ENCODE measurements at places on chromosomes 16 and 17.
A peak's percentile ranks its signal among the peaks of the same experiment; 100 is the strongest.

DNA sequence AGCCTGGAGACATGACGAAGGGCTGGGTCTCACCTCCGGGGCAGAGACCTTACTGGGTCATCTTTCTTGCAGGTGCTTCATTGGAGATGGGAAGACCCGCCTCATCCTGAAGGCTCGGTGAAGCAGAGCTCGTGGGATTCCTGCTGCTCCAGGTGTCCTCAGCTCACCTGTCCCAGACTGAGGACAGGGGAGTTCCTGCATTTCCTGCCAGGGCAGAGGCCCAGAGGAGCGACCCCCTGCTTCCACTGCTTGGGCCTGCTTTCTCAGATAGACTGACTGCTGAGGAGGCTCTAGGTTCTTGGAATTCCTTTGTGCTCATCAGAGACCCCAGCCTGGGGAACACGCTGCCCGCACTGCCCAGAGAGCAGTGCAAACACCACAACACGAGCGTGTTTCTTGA lies 11.6 kb downstream of the AQP8 start:
- no peak for DNase-seq

- no peak for DNase-seq
Measured at GRCh38 chr17:63842173-63842539, 329 bp downstream of the SMARCD2 start.

GRCh38 chr16:89855301-89855945 lies 18.0 kb upstream of the TCF25 start:
- no peak for DNase-seq

- no peak for DNase-seq
Measured at GRCh38 chr17:13154930-13155329, 137.1 kb upstream of the ELAC2 start.

DNA sequence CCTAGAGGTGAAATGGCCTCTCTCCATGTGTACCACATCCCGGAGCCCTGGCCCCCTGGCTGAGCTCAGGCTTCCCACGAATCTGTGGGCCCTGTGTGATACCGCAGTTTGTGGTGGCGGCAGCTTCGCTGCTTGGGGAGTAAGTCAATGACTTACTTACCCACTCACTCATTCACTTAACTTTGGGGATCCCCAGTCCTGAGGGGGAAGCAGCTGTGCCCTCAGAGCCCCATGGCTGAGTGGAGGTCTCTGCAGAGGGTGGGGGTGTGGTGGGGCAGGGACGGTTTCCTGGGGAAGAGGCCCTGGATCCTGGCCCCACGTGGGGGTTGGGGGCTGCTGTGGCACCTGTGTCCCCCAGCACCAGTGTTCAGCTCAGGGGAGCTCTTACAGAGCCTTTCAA lies 13.2 kb downstream of the KCNJ12 start:
- no peak for DNase-seq

DNA sequence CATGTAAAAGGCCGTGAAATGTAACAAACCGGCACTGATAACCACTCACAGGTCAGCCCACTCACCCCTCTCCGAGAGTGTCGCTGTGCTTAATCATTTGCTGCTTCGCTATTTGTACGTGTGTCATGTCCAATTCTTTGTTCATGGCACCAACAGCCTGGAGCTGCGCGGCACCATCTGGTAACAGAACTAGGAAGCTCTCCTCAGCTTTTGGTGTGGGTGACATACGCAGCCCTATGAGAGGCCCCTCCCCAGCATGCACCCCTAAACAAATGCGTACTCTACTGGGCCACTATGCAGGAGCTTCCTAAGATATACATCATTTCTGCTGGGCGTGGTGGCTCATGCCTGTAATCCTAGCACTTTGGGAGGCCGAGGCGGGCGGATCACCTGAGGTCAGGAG lies 2.3 kb upstream of the PECAM1 start:
- DNase-seq = no peak

DNA sequence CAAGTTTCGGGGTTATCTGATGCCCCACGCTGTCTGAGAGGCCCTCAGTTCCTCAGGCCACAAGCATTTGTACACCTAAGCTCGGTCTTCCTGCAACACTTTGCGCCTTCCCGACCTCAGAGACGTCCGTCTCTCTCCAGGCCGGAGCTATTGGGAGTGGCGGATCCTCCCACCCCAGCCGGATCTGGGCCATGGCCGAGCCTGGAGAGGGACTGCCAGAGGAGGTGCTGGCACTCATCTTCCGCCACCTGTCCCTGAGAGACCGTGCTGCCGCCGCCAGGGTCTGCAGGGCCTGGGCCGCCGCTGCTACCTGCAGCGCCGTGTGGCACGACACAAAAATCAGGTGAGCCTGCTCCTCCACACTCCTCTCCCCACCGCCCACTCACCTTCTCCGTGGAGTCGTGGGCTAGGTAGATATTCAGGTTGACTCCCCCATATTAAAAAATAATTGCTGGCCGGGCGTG lies 1.9 kb downstream of the FBXL8 start:
- DNase-seq = no peak

GRCh38 chr16:88558457-88559442 lies 11.5 kb upstream of the ZC3H18 start:
- DNase-seq = no peak

GRCh38 chr16:3180445-3180878 lies 7.5 kb upstream of the OR1F1 start:
- DNase-seq = no peak

GRCh38 chr17:61614219-61614618 lies 23.2 kb upstream of the NACA2 start:
- DNase-seq = no peak

DNA sequence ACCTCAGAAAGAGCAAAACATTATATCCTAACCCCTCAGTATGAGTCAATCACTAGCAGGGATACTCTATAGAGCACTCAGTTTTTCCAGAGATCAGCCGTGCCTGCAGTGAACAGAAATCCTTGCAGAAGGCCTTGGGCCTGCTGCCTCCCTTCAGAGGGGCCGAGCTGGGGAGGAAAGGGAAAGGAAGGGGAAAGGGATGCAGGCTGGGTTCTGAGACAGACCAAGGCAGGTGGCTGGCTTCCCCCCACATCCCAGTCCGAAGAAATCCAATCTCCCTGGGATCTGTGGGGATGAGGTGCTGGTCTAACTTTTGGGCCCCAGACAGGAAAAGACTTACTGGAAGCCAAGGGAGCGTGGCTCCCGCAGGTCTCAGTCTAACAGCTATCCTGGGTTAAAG lies 25.3 kb downstream of the SRL start:
- no peak for DNase-seq

- DNase-seq = no peak
Measured at GRCh38 chr17:44466339-44466738, 36.9 kb downstream of the GPATCH8 start.

DNA sequence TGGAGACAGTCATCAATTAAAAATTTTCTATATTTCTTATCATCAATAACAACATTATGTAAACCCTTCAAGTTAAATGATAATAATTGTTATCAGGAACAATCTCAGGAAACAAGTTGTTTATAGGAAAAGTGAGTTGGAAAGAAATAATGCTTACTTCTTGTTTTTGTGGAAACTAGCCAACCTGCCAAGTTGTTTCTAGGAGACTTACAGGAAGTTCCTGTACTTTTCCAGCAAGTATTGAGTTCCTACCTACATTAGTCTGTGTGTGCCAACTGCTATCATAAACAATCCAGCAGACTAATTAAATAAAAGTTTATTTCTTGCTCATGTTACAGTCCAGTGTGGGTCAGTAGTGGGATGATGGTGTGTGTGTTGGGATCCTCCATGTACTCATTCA lies 1.6 kb upstream of the CCL14 start:
- no peak for DNase-seq

DNA sequence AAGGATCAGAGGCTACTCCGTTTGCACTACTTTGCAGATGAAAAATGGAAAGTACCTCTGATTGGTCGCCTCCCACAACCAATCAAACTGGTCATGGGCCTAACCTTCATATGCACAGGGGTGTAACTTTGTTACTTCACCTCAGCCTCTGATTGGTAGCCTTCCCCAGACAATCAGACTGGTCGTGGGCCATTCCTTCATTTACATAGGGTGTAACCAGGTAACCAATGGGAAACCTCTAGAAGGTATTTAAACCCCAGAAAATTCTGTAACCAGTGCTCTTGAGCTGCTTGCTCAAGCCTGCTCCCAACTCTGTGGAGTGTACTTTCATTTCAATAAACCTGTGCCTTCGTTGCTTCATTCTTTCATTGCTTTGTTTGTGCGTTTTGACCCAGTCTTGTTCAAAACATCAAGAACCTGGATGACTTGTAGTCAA lies 39.2 kb upstream of the USP22 start:
- DNase-seq = no peak

DNA sequence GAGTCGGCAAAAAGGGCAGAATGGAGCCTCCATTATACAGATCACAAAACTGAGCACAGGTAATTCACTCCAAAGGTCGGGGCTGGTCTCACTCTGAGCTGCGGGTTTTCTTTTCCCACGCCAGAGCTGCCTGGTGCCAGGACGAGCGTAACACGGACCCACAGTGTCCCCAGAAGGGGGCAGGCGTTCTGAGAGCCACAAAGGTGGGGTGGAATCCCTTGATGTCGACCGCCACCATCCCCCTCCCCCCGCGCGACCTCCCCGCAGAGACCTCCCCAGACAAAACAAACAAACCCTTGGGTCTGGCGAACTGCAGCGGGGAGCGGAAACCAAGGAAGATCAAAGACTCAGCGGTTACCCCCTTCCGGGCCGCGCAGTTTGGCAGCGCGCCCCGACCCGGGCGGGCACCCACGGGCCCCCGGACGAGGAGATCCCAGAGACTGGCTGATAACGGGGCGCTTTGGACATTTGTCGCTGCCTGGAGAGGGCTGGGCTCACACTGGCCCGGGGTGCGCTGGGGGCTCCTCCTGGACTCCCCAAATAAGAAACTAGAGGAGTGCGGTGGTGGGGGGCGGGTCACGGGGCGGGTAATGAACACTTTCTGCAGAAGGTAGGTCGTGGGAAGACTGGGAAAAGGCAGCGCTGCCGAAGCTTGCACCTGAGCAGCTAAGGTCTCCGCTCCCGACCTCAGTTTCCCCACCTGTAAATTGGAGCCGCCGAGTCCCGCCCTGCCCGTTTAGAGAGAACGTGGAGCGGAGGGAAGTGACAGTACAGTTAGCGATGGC lies 664 bp upstream of the NKD1 start:
- DNase-seq = peak; percentile 8

- DNase-seq = no peak
Measured at GRCh38 chr16:27618606-27619327, 68.8 kb downstream of the KATNIP start.

DNA sequence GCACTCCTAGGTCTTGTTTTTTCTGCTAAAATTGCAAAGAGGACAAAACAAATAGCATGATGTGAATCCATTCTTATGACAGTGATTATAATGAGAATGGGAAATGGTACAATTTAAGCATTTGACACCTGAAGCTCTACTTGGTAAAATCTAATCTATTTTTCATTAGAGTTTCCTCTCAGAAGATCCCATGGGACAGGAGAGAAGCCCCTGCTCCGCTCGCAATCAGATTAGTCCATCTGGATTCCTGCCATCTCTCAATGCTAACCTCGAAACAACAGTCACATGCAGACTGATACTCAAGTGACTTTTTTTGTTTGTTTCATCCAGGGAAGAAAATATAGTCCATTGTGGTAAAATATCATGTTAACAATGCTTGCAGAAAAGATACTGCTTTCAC lies 107.4 kb upstream of the TOM1L1 start:
- DNase-seq = no peak

GRCh38 chr17:74457146-74457819 lies 9.2 kb upstream of the CD300A start:
- DNase-seq = no peak

GRCh38 chr17:79988185-79988971 lies 47.3 kb downstream of the TBC1D16 start:
- DNase-seq = no peak

GRCh38 chr17:73069164-73069770 lies 23.2 kb downstream of the SLC39A11 start:
- no peak for DNase-seq

DNA sequence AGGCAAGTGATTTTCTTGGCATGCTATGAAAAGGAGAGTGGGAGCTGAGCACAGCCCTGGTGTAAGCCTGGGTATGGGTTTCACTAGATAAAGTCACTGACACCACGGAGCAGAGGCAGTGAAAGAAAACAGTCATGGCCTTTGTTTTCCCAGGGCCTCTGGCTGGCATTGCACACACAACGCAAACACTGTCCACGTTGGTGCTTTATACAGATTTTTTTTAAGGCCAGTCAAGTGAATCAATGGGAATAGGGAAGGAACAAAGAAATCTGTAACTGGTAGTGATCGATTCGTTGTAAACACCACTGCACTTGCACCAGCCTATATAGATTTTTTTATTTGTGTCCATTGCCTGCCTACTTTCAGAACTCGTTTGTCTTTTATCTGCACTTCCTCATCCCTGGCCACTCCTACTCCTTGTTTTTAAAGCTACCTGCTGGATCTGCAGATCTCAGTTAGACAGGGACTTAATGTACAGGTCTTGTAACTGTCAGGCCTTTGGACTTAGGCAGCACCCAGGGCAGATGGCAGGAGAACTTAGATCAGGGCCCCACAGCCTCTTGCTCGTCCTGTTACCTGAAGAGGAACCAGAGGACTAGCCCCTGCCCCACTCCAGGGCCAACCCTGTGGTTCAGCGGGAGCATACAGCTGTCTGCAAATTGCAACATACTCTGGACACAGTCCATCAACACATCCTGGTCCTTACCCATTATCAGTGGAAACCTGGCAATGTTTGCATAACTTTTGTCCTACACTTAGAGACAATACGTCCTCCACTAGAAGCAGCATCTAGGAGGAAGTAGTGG lies 10.6 kb upstream of the TMIGD1 start:
- no peak for DNase-seq

GRCh38 chr17:10624969-10625368 lies 32.1 kb downstream of the MYH3 start:
- DNase-seq = no peak

- DNase-seq = no peak
Measured at GRCh38 chr17:60916043-60916442, 238.4 kb downstream of the BCAS3 start.

GRCh38 chr17:29593591-29594518 lies 923 bp downstream of the ANKRD13B start:
- DNase-seq = no peak

DNA sequence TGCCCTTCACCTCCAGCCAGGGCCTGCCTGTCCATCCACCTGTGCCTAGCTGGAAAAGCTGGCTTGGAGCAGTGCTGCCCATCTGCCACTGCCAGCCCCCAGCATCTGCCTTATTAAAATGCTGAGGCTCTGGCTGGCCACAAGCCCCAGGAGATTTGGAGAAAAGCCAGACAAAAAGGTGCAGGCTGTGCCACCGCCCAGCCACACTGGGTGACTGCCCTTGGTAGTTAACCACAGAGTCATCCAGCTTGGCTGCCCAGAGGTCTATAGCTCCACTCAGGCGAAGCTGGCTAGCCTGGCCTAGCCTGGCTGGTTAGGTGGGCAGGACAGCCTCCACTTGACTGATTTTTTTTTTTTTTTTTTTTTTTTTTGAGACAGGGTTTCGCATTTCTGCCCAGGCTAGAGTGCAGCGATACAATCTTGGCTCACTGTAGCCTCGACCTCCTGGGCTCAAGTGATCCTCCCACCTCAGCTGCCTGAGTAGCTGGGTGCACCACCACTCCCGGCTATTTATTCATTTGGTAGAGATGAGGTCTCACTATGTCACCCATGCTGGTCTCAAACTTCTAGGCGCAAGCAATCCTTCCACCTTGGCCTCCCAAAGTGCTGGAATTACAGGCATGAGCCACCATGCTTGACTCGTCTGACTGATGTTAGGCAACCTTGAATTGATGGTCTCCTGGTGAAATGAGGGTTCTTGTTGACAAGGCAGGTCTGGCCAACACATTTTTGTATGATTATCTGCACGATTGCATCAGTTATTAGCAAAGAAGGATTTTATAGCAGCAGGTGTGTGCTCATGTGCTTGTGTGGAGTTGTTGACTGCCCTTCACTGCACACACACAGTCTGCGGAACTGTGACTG lies 103.8 kb downstream of the RAB11FIP4 start:
- DNase-seq = no peak

Data from GM12864 (cell line).